ENCODE measurements at places on chromosomes 3 and 15.

GRCh38 chr3:51243924-51244323 is 141.2 kb upstream of the MANF start:
- DNase-seq = no peak

DNA sequence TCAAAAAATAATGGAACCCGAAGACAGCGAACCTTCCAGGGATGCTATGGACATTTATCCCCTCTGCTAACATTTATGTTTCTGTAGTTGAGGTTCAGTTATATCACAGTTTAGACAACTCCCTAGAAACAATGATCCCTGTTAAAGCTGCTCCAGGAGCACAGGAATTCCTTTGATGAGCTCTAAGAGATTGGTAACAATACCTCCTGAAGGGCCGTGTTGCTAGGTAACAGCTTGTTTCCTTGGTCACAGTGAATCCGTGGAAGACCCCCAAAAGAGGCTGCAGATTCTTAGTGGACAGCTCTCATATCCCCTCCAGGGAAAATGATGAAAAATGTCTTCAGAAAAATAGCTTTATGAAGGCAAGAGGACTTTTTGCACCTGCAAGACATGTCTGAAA is 160.2 kb downstream of the SERPINI1 start:
- DNase-seq = no peak

DNA sequence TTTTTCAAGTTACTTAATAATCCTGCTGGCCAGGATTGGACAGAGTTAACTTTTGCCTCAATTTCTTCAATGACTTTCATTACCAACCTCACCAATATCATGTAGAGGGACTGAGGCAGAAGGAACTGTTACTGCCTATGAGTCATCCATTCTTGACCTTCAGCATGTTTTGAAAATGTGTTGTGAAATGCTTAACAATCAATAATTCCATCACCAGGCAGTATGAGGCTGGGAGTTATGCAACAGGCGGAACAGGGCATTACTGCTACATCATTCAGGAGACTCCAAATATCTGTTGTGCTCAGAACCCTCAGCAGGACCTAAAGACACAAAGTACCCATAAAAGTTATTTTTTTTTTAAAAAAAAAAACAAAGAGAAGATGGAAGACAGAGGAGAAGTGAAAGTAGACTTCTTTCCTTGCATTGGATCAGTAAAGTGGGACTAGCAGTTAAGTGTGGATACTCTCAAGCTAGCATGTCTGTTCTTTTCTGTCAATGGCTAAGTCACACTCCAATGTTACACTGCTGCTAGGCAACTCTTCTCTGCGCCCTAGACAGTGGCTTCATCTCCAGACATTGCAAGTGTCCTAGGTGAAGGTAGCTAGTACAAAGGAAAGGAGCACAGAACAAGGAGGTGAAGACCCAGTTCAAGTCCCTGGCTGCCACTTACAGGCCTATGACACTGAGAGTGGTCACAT is 184.9 kb upstream of the LPP start:
- no peak for DNase-seq

- no peak for DNase-seq
Measured at GRCh38 chr3:22779737-22780136, 423.4 kb upstream of the UBE2E2 start.

- no peak for DNase-seq
Measured at GRCh38 chr15:76285241-76285825, 25.9 kb downstream of the ETFA start.

GRCh38 chr3:60660026-60660425 is 591.2 kb downstream of the FHIT start:
- no peak for DNase-seq

GRCh38 chr3:137259089-137259488 is 301.3 kb downstream of the IL20RB start:
- no peak for DNase-seq

GRCh38 chr15:68211656-68212320 is 6.7 kb upstream of the CALML4 start:
- no peak for DNase-seq

DNA sequence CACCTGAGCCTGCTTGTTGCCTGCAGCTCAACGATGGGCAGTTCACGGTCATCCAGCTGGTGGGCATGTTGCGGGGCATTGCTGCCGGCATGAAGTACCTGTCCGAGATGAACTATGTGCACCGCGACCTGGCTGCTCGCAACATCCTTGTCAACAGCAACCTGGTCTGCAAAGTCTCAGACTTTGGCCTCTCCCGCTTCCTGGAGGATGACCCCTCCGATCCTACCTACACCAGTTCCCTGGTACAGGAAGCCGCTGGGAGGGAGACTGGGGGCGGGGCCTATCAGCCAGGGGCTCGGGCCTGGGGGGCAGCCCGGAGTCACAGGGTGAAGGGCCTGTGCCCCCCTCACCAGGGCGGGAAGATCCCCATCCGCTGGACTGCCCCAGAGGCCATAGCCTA is 18.8 kb downstream of the EPHB3 start:
- DNase-seq = no peak

DNA sequence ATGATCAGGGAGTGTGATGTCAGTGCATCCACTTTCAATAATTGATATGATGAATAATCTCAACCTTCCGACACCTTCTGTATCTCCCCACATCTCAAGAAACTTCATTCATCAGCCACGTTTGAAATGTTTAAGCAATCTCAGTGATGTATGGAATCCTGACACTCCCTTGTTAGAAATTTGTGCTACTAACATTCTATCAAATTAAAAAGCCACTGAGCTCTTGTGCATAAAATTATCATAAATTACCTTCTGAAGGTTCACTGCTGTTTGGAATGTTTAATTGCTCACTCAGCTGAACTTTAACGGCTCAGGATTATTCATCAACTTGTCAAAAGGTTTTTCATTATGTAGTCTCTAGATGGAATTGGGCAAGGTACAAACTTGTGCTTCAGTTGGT is 108.4 kb upstream of the DPH6 start:
- DNase-seq = no peak

DNA sequence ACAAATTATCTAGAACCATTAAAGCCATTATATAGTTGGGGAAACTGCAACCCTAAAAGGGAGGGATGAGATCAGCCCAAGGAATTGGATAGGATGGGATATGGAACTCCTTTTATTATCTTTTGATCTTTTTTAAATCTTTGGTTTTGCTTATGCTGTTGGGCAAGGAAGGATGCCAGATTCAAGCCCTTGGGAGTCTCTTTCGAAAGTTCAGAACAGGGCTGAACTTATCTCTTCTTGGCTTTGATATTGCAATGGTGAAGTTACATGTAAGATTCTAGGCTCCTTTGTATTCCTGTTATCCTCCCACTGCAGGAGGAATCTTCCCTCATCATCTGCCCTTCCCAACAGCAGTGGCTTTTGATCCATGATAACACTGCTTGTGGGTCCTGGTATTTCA is 10.0 kb upstream of the SLC22A13 start:
- DNase-seq = no peak

- no peak for DNase-seq
Measured at GRCh38 chr3:127817406-127817841, 4.9 kb downstream of the MGLL start.

All from GM12878 (cell line).